ENCODE measurements at places on chromosomes 3 and 15.

DNA sequence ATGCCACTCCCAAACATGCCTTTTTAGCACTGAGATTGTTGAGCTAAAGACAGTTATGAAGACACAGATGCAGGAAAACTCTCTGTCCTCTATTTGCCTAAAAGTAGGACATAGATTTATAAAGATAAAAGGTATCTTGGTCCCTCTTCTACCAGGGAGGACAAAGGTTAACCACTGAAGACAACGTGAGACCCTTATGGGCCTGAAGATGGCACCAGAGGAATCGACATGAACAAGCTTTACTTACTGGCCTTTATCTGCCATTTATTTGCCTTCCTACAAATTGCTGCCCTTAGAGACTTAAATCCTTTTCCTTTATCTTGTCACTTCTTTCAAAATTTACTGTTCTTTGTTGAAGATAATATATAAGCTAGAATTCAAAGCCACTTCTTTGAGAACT is 109.7 kb upstream of the FAM3D start:
- DNase-seq, result no peak

DNA sequence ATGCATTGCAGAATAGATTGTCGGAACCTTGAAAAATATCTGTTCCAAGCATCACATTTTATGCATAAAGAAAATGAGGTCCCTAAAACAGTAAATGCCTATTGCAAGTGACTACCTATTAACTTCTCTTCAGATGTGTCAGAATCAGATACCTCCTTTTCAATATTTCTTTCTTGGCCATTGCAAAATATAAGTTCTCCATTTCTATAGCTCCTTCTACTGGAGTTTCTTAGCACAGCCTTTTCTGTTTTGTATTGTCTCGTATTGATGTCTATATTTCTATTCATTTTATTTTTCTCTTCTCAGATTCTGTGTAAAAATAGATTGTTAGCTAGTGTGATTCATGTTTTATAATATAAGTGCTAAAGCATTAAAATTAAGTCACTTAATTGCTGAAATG is 63.4 kb downstream of the PPARG start:
- no peak for DNase-seq

DNA sequence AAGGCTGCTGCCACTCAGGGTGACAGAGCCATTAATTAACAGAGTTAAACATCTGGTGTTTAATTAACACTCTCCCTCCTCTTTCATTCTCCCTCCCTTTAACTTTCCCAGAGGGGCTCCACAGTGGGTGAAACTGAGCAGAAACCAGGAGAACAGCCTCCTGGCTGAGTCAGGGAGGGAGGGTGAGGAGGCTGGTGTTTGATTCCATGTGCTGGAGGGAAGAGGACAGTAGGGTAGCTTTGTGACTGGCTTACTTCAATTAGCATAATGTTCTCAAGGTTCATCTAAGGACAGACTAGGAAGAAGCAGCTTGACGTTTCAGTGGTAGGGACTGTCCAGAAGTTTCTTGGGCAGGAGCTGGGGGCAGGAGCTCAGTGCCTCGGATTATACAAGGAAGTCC is 62.8 kb downstream of the SEMA5B start:
- no peak for DNase-seq

- DNase-seq, result no peak
Measured at GRCh38 chr3:30659270-30660130, 53.1 kb downstream of the TGFBR2 start.

- DNase-seq, result no peak
Measured at GRCh38 chr3:36192901-36193300, 187.4 kb upstream of the STAC start.

DNA sequence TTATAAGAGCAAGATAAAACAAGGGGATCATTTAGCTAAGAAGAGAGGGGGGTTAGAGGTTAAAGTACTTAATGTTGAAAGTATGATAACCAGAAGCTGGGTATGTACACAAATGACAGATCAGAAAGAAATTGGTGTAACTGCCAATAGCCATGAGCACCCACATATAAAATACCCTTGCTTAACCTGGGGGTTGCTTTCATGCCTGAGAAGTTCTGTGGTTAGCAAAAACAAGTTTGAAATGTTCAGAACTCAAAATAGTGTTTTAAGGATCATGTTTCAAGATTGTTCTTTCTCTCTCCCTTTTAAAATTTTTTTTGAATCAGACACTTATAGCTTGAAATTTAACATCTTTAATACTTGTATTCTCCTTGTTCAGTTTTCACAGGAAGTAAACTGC is 321.4 kb upstream of the GBE1 start:
- DNase-seq, result no peak

- no peak for DNase-seq
Measured at GRCh38 chr3:126837773-126838172, 133.7 kb downstream of the CHCHD6 start.
